ENCODE measurements at places on chromosomes 5 and 9.

- no peak for DNase-seq
Measured at GRCh38 chr9:5838884-5839571, 6.1 kb upstream of the ERMP1 start.

- DNase-seq, result no peak
Measured at GRCh38 chr9:85077944-85078343, 408.4 kb downstream of the NTRK2 start.

DNA sequence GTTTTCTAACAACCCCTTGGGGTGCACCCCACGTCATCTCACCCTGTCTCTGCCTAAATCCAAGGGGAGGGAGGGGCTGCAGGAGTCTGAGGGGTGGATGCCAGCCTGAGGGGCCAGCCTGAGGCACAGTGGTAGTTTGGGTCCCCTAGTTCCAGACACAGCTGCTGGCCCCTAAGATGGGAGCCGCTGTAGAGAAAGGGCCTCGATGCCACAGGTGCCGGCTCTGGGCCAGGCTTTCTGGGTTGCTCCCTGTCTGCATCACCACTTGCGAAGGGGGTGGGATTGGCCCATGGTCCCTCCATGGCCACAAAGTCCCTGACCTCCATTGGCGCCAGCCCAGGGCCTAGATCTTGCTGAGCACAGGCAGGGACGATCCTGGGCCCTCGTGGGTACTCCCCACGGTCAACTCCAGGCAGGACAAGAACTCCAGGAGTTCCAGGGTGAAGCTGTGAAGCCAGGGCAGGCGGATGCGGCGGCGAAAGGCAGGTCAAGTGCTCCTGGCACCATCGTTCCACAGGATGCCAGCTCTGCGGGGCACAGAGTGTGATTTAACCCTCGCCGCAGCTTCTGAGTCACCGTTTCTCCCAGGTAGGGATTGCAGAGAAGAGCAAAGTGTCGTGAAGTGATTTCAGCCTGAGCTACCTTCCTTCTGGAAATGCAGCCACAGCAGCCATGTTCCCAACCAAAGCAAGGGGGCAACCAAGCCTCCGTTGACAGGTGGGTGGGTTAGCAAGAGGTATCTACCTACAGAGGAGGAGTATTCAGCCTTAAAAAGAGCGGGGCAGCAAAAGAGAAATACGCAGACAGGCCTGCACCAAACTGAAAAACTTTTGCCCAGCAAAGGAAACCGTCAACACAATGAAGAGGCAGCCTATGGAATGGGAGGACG lies 41.6 kb upstream of the EXOC3 start:
- DNase-seq, result no peak

DNA sequence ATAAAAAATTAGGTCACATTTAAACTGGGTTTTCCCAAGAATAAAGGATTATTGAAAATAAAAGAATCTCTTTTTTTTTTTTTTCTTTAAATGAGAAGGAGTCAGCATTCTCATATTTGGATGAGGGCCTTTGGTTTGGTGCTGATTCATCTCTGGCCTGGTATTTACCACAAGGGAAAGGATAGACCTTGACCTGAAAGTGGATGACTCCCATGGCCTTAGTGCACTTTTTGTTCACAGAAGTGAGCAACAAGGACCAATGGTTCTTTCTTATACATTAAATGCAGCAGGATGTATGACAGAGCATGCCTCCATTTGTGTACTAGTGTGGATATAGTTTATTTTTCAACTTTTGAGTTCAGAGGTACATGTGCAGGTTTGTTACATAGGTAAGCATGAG lies 6.9 kb downstream of the YTHDC2 start:
- no peak for DNase-seq

GRCh38 chr5:150313501-150313900 lies 10.8 kb upstream of the ARSI start:
- DNase-seq, result no peak

GRCh38 chr9:105173306-105173705 lies 71.1 kb upstream of the SLC44A1 start:
- no peak for DNase-seq

- DNase-seq, result no peak
Measured at GRCh38 chr9:94472806-94473360, 82.0 kb upstream of the PCAT7 start.

DNA sequence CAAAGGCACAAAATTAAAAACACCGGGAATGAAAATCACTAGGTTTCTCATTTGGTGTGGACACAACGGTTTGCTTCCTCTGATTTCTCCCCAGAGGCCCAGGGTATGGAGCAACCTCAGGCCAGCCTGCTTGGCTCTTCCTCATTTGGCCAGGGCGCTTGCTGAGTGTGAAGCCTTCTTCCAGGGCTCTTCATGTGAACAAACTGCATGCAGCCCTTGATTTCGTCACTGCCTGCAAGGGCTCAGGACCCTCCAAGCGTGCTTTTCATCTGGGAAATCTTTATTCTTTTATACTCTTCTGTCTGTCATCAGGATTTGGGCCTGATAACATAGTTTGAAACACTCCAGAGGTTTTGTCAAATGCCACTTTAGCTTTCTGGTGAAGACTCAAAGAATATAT lies 122.6 kb upstream of the KLF4 start:
- peak; percentile 13 for DNase-seq

- DNase-seq, result peak; percentile 48
Measured at GRCh38 chr9:3441197-3441816, 84.5 kb downstream of the RFX3 start.

DNA sequence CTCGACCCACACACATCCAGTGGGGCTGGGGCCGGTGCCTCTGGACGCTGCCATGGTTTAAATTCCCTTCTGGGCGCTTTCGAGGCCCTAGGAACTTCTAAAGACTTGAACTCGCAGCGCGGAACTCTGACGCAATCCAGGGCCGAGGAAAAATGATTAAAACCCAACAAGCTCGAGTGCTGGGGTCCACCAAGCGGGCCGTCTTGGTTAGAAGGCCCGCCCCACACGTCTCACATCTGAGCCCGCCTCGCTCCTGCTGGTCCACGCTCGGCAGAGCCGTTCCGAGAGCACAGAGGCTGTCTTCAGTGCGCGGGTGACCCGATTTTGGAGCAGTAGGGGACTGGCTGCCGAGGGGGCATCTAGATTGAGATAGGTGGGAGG lies 1.5 kb downstream of the CRHBP start:
- DNase-seq, result no peak
